ENCODE measurements at places on chromosomes 13 and 19.

GRCh38 chr19:18046059-18046718 is 38.2 kb downstream of the ARRDC2 start:
- DNase-seq = no peak

GRCh38 chr13:29479716-29480492 is 115.6 kb downstream of the SLC7A1 start:
- DNase-seq = peak; percentile 70

DNA sequence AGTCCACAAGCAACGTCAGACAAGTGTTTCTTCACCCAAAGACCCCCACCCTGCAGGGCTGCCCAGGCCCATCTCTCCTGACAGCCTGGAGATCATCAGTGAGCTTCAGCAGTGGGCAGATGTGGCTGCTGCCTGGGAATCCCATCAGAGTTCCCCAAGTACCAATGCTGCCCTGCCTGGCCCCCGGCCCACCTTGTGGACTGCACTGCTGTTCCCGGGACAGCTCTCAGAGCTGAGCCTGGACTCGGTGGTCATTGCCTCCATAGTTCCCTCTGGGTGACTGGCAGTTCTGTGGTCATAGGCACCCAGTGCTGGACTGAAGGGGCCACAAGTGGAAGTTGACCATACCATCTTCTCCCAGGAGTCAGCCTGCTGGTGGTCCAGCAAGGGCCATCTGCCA is 24.5 kb upstream of the ZNF492 start:
- no peak for DNase-seq

DNA sequence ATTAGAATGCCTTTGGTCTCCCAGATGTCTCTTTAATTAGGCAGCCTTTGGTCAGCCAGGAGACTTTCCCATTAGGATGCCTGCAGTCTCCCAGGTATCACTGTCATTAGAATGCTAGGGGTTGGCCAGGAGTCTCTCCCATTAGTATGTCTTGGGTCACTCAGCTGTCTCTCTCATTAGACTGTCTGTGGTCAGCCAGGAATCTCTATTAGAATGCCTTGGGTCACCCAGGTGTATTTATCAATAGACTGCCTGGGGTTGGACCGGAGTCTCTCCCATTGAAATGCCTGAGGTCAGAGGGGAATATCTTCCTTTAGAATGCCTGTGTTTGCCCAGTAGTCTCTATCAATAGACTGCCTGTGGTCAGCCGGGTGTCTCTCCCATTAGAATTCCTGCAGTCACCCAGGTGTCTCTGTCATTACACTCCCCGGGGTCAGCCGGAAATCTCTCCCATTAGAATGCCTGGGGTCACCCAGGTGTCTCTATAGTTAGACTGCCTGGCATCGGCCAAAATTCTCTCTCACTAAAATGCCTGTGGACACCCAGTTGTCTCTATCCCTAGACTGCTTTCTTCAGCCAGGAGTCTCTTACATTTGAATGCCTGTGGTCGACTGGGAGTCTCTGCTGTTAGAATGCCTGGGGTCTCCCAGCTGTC is 1460.3 kb downstream of the UQCRFS1 start:
- no peak for DNase-seq

DNA sequence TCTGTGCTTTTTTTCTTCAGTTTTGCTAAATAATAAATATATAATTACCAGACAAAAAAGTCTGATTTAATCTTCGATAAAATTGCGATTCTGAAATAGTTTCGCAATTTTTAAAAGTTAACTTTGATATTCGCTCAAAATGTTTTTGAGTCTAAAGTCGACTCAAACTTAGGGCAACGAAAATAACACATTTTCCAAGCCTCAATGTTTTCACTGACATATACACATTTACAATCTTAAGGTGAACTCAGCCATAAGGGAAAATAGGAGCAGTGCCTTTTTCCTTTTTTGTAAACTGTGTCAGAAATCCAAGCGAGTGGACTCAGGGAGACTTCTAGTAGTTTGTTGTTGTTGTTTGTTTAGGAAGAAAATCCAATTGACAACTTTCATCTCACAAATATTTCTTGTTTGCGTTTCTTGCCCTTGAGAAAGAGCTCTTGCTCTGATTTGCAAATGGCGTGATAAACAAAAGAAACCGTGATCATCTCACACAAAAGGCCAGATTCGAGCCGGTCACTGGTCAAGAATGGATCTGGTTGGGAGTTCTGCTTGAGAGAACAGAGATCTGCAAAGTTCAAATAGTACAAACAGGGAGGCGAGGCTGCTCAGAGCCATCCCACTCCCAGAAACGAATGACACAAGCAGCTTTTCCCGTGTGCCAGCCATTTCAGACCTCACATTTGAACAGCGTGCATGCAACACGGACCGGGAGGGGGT is 2.1 kb downstream of the SOX21 start:
- DNase-seq = peak; percentile 37

DNA sequence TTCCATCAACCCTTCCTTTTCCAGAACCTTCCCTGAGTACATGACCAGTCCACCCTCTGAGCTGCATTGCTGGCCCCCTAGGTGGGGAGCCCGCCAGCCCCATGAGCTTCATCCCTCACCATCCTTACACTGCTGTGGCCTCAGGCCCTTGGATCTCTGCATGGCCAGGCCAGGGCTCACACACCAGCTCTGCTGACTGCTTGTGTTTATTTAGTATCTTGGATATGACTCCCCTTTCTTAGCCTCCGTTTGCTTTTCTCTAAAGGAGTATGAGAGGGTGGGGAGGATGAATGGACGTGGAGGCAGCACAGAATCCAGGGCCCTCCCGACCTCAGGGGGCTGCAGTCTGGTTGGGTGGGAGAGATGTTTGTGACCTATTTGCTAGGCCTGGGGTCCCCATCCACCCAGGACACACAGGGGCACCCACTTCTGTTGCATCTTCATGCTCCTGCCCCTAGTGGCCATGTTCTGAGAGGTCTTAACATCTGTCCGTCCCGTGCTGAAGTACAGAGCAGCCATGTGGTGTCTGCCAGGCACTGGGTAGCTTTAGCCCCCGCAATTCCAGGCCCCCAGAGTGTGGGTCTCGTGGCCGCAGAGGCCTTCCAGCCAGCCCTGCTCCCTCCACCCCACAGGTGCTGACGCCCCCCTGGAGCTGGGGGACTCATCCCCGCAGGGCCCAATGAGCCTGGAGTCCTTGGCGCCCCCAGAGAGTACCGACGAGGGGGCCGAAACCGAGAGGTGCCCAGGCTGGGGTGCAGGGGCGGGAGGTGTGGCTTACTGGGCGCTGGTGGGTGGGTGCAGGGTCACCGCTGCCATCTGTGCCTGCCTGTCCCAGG is 13.0 kb downstream of the ARHGEF1 start:
- DNase-seq = no peak

DNA sequence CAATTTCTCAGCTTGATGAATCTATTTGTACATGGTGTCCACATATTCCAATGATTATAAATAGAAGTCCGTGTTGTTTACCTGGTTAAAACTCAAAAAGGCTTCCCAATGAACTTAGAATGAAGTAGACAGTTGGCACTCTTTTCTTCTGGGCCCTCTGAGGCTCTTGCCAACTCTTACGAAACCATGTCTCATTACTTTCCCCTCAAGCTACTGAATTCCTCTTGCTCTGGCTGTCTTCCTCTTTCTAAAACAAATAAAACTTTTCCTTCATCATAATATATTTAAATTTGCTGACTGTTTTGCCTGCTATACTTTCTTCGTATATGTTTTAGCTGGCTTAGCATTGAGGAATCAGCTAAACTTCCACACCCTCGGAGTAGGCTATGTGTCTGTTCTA is 139.7 kb downstream of the SLITRK6 start:
- no peak for DNase-seq

DNA sequence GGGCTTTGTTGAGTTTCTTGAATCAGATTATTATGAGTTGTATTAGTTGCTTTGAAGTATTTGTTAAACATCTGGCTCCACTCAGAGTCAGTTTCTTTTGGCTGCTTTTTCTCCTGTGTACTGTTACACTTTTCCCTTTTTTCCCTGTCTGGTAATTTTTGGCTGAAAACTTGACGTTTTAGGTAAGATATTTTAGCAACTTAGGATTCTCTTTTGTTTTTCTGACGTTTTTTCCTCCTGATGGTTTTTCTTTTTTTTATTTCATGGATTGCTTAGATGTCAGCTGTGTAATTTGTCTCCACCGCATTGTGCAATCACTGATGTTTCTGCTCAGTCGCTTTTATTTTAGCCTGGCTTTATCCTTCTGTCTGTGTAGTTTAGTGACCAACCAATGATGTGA is 20.7 kb downstream of the RFC3 start:
- DNase-seq = no peak

DNA sequence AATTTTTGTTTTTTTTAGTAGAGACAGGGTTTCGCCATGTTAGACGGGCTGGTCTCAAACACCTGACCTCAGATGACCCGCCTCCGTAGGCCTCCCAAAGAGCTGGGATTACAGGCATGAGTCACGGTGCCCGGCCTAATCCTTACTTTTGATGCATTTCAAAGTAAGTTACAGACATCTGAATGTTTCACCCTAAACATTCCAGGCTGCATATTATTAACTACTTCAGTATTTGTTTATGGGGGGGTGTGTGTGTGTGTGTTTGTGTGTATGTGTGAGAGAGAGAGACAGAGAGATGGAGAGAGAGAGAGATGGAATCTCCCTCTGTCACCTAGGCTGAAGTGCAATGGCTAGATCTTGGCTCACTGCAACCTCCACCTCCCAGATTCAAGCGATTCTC is 13.1 kb downstream of the SULT2B1 start:
- DNase-seq = no peak

DNA sequence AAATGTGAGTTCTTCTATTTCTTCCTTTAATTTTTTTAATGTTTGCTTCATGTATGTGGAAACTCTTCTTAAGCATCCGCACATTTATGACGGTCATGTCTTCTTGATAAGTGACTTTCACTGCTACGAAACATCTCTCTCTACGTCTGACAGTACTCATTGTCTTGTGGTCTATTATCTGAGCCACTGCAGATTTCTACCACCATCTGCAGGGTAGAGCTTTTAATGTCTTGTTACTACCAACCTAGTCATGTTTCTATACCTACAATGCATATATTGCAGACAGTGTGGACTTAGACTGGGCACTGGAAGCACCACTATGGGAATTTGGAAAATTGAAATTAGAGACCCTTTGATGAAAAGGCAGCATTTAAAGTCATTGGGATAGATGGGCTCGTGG is 75.4 kb upstream of the ARHGEF7 start:
- no peak for DNase-seq

- DNase-seq = no peak
Measured at GRCh38 chr13:108302279-108302678, 32.8 kb downstream of the TNFSF13B start.

DNA sequence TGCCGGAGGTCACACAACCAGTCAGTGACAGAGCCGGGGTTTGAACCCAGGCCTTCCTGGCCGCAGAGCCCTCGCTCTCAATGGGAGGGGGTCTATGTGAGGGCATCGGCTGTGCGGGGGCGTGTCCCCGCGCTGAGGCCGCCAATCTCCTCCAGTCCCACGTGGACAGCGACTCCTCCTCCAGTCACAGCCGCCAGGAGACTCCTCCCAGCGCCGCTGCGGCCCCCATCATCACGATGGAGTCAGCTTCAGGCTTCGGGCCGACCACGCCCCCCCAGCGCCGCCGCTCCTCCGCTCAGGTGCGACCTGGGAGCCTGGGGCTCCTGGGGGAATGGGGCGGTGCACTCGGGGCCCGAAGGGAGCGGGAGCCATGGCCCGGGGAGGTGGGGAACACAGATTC is 6.0 kb downstream of the SPRED3 start:
- DNase-seq = no peak

DNA sequence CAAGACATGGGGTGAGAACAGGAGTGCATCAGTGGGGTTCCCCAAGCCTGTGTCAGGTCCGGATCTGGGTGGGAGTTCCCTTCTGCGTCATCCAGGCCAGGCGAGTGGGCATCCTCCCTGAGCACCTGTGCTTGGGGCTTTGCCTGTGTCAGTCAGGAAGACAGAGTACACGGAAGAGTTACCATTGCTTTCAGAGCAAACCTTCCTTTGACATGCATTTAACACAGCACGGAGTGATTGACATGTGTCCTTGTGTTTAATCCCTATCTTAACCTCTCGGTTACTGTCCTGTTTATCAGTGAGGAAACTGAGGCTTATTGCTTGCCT is 47.6 kb downstream of the CAPN12 start:
- no peak for DNase-seq

Data from SHP77 (cell line).